ENCODE measurements at places on chromosomes 3 and 15. TPM values are rescaled to one million over a fixed set of nuclear protein-coding genes. Genes with fewer than 3 reads are reported as not detected.

CX3CR1 gene
- not detected for polyA plus RNA-seq

SEC62 gene
- polyA plus RNA-seq = 78.8 TPM

SLC51A gene
- not detected for polyA plus RNA-seq

CLEC3B gene
- polyA plus RNA-seq = 4.3 TPM

ELL3 gene
- 2.3 TPM for polyA plus RNA-seq

B3GNT5 gene
- polyA plus RNA-seq = 2.9 TPM

GASK1A gene
- 0.46 TPM for polyA plus RNA-seq

TRIM71 gene
- polyA plus RNA-seq = not detected

NPAP1 gene
- not detected for polyA plus RNA-seq

SEMA5B gene
- not detected for polyA plus RNA-seq

DNA sequence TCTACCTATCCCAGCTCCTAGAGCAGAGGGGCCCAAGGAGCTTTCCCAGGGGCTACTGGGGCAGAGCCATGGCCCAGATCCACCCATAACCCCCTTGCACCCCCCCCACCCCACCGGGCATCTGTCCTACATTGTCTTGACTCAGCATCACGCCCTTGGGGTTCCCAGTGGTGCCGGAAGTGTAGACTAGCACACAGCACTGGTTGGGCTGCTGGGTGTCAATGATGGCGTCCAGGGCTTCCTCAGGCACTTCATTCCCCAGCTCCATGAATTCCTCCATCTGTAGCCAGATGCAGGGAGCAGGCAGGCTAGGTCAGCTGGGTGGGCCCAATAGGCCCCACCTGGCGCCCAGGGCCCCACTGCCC is 33.2 kb downstream of the IDH3A start:
- DNase-seq = no peak

GRCh38 chr3:53739966-53740365 is 106.3 kb downstream of the CHDH start:
- DNase-seq = no peak

GRCh38 chr3:120353463-120353862 is 4.3 kb upstream of the LRRC58 start:
- no peak for DNase-seq

- DNase-seq = no peak
Measured at GRCh38 chr3:162211470-162211869, 714.9 kb downstream of the OTOL1 start.

- DNase-seq = no peak
Measured at GRCh38 chr3:110210086-110210660, 861.4 kb upstream of the NECTIN3 start.

- DNase-seq = no peak
Measured at GRCh38 chr15:99485153-99485961, 80.4 kb upstream of the MEF2A start.

DNA sequence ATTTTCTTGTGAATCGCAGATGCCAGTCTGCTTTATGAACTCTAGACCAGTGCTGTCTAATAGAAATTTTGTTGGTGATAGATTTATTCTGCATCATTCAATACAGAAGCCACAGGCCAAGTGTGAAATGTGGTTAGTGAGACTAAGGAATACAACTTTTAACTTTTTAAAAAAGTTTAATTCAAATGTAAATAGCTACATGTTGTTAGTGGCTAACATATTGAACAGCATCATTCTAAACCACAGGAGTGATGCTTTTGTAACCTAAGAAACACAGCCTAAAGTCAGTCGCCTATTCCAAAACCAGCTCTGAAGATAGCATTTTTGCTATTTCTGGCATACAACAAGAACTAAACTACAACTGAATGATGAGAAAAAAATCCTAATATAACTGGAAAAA is 164.8 kb upstream of the CBLB start:
- no peak for DNase-seq

DNA sequence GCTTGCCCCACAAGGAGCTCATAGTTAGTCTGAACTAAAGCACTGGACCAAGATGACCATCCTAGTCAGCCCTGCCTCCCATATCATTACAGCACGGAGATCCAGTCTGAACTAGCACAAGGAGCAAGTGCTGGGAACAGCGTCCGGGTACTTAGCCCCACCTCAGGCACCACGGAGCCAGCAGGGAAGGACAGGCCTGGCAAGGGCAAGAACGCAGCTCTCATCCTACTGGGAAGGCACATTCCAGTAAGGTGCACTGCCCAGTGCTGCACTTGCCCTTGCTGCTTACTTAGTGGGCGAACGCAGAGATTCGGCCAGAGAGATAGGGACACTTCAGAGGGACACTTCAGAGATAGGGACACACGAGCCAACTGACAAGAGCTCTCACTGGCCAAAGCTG is 27.6 kb downstream of the SEC61A1 start:
- no peak for DNase-seq

DNA sequence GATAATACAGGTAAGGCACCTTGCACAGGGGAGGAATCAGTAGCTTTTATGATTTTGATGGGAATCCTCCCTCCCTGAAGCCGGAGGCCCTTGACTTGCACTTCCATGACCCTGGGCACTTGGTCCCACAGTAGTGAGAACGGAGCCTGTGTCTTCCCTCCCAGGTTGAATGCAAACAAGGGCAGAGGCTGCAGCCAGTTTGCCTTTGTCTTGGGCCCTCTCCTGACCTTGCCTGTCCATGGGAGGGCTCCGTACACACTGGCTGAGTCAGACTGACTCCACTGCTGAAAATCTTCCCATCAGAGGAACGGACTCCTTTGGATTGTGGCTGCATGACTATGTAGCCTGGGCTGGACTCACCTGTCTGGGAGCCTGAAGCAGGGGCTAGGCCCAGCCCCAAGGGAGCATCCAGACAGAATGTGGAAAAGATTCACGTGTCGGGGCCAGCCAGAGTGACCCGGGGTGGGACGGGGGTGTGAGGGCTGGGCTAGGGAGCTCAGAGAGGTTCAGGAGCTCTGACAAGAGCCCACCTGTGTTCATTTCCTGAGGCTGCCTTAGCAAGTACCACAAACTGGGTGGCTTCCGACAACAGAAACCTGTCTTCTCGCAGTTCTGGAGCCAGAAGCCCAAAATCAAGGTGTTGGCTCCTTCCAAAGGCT is 9.5 kb downstream of the TBC1D21 start:
- DNase-seq = no peak

GRCh38 chr3:156548041-156548687 is 6.8 kb downstream of the SSR3 start:
- no peak for DNase-seq

- DNase-seq = no peak
Measured at GRCh38 chr3:9846231-9846630, 2.4 kb upstream of the RPUSD3 start.

DNA sequence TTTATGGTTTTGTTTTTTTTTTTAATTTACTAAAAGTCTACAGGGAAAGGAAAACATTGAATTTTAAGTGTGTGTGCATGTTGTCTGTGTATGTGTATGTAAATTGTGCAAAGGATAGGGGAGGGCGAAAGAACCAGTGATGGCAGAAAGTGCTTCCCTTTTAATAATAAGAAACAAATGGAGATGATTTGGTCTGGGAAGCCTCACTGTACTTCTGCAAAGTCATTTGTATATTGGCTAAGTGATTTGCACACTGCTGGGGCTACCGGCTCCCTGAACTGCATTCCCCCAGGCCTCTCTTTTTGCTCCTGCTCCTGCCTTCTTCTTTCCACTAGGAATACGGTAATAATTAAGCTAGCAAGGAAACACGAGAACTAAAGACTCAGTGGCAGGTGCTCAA is 101.2 kb downstream of the CD47 start:
- no peak for DNase-seq

DNA sequence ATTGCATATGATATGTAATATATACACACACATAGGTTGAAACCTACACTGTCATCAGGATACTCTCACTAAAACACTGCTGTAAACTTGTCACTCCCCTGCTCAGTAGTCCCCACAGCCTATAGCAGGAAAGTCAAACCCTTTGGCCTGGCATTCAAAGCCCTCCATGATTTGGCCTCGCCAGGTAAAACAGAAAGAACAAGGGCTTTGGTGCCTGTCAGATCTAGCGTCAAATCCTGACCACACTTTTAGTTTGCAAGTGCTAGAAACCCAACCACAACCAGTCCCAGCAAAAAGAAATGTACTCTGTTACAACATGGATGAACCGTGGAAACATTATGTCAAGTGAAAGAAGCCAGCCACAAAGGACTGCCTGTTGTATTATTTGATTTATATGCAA is 11.4 kb downstream of the CRABP1 start:
- DNase-seq = no peak

- no peak for DNase-seq
Measured at GRCh38 chr3:107189158-107189791, 188.0 kb upstream of the CCDC54 start.

DNA sequence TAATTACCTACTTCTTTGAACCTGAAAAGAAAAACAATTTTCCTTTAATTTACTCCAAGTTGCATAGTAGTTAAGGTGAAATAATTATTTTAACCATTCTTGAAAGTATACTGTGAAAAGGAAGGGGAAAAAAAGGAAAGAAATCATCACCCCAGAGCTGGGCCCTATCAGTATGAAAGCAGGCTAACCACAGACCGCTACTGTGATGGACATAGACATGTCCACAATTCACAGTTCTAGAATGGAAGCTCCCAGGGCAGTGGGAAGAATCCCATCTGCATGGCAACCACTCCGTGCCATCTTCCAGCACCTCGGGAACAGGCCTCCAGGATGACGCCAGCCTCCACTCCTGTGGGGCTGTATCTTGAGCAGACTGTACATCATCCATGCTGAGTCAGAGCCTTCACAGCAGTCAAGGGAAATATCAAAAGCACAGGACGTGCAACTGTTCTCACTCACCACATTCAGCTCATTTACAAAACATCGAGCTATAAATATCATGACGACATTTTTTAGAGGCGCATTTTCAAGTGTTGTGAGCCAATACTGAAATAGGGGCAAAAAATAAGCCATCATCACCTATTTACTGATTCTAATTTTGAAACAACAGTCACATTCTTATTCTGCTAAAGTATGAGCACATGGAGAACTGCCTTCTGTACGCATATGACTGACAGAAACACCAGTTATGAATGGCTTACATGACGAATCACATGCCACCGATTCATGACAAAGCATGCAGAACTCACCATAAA is 119.7 kb downstream of the SNRK start:
- DNase-seq = no peak

GRCh38 chr3:184284696-184285095 is 8.9 kb downstream of the ECE2 start:
- no peak for DNase-seq

- no peak for DNase-seq
Measured at GRCh38 chr3:144457758-144458157, 486.1 kb downstream of the DIPK2A start.

DNA sequence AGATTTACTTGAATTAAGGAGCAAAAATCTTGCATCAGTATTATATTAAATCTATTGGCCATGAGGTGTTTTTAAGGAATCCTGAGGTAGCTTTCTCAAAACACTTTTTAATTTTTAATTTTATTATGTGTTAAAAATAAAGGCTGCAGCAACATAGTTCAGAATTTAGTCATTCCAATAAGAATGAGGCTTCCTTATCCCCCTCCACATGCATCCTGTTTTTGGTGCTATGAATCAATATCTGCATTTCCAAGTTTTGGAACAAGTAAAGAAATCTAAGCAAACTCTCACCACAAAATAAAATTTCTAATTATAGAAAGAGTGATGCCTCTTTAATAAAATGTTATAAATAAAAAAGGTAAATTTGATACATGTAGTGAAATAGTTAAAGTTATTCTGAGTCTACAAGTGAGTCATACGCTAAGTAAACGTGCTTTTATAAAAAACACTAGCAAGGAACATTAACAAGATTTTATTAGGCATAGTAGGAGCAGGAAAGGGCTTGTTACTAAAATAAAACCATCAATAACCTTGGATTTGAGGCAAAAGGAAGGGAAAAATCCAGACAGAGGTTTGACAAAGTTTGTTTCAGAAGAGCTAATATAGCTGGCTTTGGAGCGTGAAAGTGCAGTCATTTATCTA is 1218.0 kb downstream of the NSUN3 start:
- DNase-seq = no peak

GRCh38 chr3:89613241-89613640 is 505.8 kb downstream of the EPHA3 start:
- DNase-seq = no peak

- no peak for DNase-seq
Measured at GRCh38 chr3:193932576-193932975, 203.4 kb upstream of the HES1 start.

DNA sequence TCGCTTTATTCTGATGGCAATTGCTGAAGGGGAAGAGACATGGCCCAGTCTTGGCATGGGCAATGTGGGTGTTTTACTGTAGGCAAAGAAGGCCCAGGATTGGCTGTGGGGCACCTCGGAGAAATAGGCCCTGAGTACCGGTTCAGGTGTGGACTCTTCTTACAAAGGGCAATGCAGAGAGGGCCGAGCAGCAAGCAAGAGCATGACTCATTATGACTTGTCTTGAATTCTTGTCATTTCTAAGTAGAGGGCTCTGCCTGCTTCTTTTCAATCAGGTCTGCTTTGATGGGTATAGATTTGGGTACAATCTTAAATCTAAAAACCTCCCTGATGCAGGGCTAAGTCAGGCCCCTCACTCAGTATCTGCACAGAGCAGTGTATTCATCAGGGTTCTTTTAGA is 14.8 kb upstream of the BUB1B start:
- DNase-seq = no peak

GRCh38 chr3:13329746-13330145 is 90.4 kb downstream of the NUP210 start:
- DNase-seq = no peak

DNA sequence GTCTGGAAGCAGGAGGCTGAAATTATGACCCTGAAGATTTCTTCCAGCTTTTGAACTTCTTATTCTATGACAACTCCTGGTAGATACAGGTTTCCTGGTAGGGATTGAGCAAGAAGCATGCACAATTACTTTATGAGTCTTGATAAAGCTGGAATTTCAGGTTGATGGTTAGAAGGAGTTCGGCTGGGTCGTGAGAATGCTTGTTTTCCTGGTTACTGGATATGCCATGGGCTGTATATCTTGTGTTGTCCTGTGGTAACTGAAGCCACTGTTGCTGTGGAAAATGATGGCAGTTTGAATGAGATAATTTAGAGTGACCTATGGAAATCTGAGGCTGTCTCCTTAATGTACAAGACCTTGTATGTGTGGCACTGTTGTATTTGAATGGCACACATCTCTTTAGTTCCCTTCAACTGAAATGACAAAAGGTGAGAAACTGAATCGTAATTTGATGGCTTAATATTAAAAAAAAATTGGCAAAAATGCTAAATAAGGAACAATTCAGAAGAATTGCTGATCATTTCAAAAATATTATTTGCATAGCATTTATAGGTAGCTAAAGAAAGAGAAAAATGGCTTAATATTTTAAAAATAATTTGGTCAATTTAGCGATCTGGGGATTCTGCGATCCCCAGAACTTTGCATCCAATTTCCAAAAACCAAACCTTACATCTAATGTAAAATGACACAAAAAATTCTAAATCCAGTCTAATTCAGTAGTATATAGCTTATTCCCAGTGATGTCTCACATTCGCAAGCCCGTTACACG is 1.1 kb upstream of the UBE2E1 start:
- DNase-seq = no peak
